SHP77 (cell line): ENCODE measurements at places on chromosomes 6 and 20.

- DNase-seq = no peak
These were observed 5.4 kb upstream of the ZNFX1 start for GRCh38 chr20:49283176-49283702.

- DNase-seq = no peak
These were observed 2.9 kb downstream of the KLHDC3 start for GRCh38 chr6:43016943-43017334.

DNA sequence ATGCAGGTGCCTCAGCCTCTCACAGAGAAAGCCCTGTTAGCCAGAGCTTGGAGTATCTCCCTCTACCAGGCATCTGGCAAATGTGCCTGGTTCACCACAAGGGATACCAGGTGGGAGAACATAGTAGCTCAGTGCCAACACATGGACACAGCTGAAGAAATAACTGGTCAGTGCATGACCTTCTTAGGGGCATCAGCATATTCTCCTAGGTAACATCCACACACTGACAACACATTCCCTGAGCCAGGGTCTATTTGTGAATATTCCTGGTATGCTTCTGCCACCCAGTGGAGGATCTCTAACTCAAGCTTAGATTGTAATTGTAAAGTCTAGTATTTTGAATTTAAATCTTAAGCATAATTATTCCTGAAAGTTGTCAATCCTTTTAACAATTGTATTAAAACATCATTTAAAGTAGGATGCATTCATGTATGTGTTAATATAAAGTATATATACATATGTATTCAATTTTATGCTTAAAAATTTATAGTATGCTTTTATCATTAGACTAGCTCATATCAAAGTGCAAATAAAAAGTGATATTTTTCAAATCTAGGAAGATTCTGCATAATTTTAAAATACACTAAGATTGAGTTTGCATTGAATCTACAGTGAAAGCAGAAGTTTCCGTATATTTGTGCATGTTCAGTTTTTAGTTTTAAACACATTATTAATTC lies 45.3 kb upstream of the COL21A1 start:
- DNase-seq = peak; percentile 25

DNA sequence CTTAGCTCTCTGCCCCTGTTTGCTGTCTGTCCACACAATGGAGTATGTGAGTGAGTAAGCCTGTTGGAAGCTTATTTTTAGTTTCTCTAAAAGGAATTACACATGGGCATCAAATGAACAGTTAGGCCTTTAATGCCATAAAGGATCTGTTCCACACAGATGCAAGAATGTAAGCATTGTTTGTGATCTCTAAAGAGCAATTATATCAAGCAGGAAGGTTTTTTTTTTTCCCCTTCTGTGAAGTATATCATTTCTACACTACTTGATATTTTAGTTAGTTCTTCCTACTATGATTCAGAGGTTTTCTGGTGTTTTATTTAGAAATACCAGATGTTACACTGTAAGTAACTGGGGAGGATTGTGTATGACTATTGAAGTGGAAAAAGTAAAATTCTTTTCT lies 627.5 kb downstream of the COL12A1 start:
- no peak for DNase-seq

DNA sequence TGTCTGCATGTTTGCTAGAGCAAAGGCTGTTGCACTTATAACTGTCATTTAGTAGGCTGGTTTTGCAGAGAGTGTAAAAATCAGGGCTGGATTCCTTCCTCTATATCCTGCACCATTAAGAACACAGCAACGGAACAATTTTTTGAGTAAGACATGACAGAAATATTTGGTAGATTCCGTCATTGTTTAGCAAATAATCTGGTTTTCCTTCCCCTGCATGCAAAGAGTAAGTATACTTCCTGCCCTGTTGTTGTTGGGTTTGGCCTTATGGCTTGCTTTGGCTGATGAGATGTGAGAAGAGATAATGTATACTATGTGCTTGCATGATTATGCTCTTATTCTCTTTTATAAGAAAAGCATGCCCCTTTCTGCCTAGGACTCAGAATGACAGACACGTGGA lies 23.8 kb downstream of the MANEA start:
- DNase-seq = no peak

DNA sequence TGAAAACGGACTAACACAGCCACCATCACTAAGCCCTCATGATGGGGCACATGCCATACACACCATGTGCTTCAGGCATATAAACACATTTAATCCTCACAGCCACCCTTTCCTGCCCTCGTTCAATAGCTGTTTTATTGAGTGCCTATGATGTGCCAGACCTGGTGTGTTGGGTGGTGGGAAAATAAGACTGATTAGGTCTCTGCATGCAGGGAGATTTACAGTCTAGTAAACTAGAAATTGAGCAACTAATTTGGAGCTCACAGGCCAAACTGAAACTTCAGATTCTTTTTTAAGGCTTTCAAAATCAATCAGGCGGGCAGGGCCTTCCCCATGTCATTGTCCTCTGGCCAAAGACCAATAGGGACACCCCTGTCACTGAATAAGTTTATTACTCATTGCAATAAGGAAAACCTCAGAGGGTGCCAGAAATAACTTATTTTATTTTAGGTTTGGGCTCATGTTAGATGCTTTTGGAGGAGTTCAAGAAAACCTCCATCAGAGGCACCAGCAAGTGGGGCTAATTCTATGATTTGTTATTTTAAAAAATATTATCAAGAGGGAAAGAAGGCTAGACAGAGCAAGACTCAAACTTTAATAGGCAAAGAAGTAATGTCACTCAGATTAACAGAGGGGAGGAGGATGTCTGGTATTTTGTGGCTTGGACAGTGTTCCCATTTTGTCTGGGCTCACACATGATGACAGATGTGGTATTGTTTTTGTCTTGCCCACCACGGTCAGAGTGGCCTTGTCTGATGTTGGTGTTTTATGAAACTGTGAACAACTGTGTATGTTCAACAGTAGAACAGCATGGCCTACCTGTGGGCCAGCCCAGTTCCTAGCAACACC lies 12.0 kb downstream of the ZFP64 start:
- DNase-seq = no peak

- DNase-seq = no peak
These were observed 17.9 kb downstream of the DCDC2 start for GRCh38 chr6:24339932-24340331.

DNA sequence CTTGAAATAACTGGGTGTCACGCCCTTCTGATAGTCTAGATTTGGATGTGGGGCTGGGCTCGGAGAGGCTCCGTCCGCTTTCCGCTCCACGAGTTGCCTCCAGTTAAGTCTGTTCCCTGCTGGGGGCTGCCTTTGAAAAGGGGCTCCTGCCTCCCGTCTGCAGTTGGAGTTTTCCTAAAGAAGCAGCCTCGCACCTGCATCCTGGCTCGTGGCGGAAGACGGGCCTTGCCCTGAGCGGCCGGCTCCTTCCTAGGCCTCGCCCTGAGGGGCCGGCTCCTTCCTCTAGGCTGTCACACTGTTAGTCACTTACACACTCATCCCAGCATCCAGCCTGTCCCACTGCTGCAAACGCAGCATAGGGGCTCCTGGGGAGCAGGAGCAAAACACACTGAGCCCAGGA lies 74.4 kb downstream of the SMOC2 start:
- no peak for DNase-seq

DNA sequence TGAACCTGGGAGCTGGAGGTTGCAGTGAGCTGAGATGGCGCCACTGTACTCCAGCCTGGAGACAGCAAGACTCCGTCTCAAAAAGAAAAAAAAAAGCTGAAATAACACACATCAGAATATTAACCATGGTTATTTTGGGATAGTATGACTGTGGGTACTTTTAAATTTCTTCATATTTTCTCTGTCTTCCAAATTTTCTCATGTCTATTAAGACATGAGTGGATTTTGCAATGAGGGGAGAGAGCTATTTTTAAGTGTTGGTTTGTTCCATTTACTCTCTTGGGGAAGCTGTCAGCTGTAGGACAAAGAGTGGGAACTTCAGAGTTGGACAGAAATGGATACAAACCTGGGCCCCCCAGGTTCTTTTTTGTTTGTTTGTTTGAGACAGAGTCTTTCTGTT lies 10.3 kb downstream of the ADISSP start:
- DNase-seq = no peak

DNA sequence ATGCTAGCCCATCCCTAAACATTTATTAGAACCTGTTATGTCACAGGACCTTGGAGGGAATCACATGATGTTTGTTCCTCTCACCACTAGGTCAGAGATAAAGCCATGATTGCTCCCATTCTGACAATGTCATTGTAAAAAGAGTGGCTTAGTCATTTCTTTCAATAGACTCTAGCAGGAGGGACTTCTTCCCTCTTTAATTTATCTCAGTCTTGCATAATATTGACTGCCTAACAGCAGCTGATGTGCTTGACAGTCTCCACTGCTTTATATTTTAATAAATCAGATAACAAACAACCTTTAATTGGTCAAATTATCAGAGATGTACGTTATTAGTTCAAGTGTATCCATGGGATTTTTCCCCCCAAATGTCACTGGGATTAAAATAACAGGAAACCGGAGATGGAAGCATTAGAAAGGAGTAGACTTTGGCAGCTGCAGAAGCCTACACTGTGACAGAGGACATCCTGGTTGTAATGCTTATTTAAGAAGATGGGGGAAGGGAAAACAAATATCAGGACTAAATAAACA lies 39.6 kb downstream of the LAMA4 start:
- DNase-seq = peak; percentile 62

DNA sequence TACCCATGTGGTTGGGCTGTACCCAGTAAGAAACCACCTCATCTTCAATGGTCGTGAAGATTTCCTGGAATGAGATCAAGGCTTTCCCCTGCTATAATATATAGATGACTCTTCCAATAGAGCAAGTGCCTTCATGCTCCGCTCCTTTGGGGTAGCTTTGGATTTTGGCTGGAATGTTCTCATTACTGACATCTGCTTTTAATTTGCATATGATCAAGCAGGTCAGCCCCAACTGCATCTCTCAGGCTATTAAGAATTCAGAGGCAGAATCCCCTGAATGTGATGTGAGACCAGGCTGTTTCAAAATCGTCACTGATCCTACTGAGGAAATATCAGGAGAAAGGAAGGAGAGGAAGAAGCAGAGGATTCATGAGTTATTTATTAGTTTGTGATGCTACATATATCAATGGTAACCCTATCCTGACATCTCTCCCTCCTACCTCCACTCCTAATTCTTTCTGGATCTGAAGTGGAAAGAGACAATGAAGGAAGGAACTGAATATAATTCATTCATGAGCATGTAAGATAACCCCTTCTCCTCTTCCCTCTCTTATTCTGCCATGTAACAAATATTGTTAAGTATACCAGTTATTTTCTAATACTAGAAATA lies 47.6 kb upstream of the FUCA2 start:
- DNase-seq = no peak

GRCh38 chr20:25084626-25085187 lies 2.8 kb upstream of the VSX1 start:
- DNase-seq = no peak

- DNase-seq = no peak
These were observed 839.4 kb downstream of the MAFB start for GRCh38 chr20:39849664-39850063.

- no peak for DNase-seq
These were observed 121.7 kb downstream of the SYCP2 start for GRCh38 chr20:59811681-59812171.

DNA sequence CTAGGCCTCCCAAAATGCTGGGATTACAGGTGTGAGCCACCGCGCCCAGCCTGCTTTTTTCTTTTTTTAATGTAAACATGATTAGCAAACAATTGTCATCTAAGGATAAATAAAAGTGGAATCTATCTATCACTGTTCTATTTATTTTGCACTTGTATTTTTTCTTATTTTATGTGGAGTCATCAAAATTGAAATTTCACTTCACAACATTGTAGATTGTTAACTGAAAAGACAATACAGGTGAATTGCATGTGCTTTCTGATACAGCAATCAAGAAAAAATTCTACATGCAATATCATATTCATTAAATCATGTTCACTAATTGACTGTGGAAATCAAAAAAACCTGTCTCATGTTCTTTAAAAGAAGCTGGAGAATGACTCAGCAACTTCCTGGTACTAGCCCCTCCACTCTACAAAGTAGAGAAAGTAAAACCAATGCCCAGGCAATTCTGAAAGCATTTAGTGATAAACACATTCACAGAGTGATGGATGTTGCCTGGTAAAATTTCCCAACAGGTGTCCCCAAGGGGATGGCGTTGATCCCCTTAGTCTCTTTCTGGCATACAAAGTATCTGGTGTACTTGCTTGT lies 10.7 kb upstream of the RFX6 start:
- no peak for DNase-seq

GRCh38 chr6:78300885-78301284 lies 566.5 kb upstream of the IRAK1BP1 start:
- no peak for DNase-seq

DNA sequence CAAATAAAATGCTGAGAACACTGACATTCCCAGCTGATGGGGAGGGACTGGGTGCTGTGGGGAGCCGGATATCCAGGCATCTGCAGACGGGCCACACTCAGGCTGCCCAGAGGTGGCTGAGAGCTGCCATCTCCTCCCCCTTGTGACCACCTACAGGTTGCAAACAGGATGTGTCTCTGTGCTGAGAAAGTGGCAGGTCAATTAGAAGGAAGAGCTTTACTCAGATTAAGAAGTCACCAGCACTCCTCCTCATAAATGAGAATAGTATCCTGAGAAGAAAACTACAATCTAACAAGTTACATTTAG lies 63.0 kb downstream of the HUS1B start:
- no peak for DNase-seq
